ENCODE measurements at places on chromosomes 4 and X.

GRCh38 chr4:7933651-7934510 lies 5.8 kb downstream of the AFAP1 start:
- DNase-seq: no peak

DNA sequence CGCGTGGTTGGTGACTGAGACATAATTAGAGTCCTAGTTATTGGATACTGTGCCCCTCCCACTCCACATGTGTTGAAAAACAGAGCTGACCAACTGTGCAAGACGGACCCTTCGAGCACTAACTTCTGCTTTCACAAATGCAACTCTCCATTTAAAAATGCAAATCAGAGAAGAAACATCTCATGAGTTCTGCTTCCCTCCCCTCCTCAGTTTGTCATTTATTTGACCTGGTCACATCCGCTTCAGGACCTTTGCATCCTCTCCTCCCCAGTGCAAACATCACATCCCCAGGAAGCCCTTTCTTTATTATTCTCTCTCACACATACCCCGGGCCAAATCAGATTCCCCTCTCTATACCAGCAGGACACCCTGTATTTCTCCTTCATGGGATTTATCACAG lies 38.1 kb upstream of the NOCT start:
- DNase-seq: no peak

DNA sequence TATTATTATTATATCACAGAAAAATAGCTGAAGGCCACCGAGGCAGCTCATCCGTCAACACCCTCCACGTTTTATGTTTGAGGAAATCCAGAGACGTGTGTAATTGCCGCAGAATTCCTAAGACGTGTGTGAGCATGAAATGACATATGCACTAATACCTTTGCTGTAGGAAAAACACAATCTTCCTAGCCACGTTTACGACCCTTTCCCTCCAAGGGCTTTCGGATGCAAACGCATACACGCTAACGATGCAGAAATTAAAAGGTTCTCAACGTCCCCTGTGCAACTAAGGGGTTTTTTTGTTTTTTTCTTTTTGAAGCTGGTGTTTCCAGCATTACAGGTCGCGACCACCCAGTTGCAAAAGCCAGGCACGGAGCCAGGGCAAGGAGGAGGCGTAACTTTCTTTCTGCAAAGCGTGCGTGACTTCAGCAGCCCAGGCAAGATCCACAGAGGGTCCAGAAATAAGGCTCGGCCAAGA lies 33.8 kb downstream of the CRLF2 start:
- DNase-seq: no peak

GRCh38 chrX:130529531-130529930 lies 127.7 kb downstream of the RBMX2 start:
- DNase-seq: no peak

DNA sequence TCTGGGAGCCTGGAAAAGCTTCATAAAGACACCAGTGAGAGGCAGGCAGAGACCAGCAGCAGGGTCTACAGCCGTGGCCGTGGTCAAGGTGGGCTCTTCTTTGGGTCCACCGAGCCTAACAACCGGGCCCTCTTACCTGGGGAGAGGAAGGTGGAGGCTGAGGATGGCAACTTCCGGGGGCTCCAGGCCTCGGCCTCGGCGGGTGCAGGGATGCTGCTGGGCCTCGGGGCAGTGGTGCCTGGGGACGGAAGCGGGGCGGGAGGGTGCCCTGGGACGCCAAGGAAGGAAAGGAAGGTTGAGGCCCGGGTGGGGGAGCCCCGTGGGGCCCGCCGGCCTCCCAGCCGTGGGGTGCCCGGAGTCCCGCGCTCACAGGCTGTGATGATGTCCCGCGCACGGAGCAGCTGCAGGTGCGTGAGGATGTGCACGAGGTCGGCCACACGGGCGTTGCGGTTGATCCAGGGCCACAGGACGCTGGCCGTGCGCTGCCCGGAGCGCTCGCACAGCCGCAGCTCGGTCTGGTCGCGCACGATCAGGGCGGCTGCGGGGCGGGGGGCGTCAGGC lies 561 bp downstream of the IRAK1 start:
- no peak for DNase-seq

GRCh38 chrX:64792598-64793337 lies 183.5 kb downstream of the ZC4H2 start:
- DNase-seq: no peak

DNA sequence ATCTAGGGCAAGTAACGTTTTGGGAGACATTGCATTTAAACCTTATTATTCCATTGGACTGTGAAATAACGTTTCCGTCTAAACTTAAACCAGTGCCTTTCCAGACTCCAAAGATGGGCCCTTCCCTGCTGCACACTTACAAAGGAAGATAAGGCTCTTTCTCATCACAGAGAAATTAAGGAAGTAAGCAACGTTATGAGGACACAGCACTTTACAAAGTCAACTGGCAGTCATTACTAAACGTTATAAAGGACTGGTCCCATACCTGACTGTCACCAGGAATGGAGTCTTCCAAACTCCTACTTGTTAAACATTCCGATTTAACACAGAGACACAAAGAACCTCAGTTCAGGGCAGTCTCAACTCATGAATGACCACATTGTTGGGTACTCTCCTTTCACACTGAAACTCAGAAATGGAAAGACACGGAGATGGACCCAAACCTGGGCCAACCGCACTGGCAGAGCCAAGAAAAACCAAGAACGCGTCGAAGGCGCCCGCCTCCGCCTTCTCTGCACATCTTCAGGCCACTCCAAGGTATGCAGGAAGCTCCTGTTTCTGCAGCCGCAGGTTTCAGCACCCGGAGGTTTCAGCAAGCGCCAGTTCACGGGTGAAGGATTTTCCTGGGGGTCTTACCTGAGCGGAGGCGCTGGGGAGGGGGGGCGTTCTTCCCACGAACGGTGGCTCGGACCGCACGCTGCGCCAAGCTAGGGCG lies 670 bp downstream of the PAPSS1 start:
- DNase-seq: no peak

- no peak for DNase-seq
These were observed 385.8 kb downstream of the PPARGC1A start for GRCh38 chr4:23504083-23504482.

DNA sequence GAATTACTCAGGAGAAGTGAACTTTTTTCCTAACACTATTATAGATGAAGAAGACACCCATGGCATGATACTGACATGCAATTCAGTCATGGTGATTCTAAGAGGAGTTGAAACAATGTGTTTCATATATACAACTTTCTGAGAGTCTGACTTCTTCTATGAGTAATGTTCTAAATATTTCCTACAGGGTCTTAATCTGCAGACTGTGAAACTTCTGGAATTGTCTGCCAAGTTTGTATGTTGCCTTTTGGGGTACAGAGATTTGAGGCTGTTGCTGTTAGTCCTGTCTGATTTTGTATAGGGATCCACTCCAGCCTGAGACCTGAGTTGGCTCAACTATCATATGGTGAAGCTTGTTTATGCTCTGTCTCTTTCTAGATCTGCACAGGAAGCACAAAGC lies 160.6 kb upstream of the GATB start:
- DNase-seq: no peak

DNA sequence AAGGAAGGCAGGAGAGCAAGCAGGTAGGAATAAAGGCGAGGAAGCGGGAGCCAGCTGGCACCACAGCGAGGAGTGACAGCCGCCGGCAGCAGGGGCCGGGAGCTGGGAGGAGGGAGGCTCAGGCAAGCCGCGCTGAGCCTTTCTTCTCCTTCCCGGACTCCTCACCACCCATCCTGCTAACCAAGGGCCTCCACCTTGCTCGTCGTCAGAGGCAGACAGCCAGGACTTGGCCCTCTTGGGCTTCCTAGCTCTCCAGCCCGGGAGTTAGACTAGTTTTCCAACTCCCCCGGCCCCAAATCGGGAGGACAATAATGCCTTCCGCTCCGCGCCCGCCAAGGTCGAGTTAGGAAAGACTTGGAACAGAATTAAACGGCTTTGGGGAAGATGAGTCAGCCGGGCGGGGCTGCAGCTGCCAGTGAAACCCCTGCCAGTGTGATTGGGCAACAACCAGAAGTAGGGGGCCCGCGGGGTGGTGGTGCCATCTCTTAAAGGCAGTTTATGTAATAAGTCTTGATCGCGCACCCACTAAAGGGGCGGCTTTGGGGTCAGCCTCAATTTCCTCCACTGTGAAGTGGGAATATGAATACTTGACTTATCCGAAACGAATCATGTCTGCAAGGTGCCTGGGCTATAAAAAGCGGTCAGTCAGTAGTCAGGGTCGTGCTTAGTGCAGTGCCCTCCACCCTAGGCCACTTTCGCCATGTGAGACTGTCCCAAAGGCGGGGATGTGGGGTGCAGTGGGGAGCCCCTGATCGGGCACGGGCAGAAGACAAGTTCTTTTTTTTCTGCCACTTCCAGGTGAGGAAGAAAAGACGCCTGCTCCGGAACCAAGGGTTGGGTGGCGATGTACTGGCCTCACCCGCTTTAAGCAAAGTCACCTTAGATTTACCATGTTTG lies 6.7 kb upstream of the HSD17B10 start:
- DNase-seq: no peak

GRCh38 chrX:1946974-1947373 lies 332.1 kb downstream of the ASMT start:
- no peak for DNase-seq

- DNase-seq: no peak
These were observed 17.7 kb upstream of the GRIPAP1 start for GRCh38 chrX:49019599-49020249.

DNA sequence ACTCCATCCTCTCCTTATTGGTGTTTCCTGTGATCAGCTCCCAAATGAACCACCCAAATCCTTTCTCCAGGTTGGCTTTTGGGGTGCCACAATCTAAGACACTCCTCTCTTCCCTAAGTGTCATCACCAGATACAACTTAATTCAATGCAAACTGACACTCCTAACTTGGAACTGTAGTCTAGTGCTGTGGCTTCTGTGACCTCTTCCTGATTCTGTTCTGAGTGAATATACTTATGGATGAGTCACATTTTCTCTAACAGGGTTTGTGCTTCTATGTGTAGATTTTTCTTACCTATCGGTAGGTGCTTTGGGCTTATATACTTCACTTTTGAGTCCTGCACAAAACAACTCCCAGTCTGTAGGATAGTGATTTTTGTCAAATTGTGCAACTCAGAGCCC lies 141.3 kb upstream of the MAOA start:
- DNase-seq: no peak

- no peak for DNase-seq
These were observed 246.7 kb upstream of the ARSJ start for GRCh38 chr4:114226179-114226578.

GRCh38 chrX:2627272-2627867 lies 63.7 kb upstream of the CD99 start:
- DNase-seq: no peak

GRCh38 chr4:40121515-40121914 lies 64.9 kb downstream of the N4BP2 start:
- DNase-seq: no peak

DNA sequence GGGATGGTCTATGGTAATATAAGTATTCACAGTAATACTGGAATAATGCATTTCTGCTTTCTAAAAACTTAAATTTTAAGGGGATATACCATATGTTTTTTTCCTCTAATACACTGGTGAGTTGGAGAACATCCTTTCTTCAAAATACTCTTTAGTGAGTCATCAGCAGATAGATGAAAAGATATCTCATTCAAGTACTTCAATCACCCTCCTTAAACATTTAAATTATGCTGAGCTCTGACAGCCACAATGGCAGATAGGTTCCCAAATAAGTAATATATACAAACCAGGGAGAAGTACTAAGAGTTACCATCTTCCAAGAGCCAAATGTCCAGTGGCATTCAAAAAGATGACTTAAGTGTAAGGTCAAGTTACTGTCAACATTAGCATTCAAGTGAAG lies 52.2 kb downstream of the AMMECR1 start:
- no peak for DNase-seq

DNA sequence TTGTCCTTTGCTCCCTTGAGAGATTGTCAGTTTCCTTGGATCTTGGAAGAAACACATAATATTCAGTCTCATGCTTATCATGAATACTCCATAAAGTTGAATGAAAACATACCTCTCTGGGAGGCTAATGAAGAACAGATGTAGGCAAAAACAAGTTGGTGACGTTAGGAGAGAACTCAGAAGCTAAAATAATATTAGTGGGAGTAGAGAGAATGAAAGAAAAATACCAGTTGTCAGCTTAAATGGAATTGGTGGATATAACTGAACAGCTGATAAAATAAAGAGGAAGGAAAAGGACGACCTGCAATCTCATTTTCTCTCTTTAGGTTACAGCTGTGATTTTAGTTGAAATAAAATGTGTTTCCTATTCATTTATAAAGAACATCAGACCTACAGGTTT lies 124.8 kb downstream of the SNCA start:
- no peak for DNase-seq

GRCh38 chrX:19065535-19065934 lies 56.7 kb downstream of the ADGRG2 start:
- DNase-seq: no peak

GRCh38 chrX:18440835-18441234 lies 15.4 kb downstream of the CDKL5 start:
- no peak for DNase-seq

- DNase-seq: no peak
These were observed 103.0 kb upstream of the KLF3 start for GRCh38 chr4:38560768-38561558.

- DNase-seq: no peak
These were observed 74.6 kb downstream of the PABPC4L start for GRCh38 chr4:134126955-134127354.

DNA sequence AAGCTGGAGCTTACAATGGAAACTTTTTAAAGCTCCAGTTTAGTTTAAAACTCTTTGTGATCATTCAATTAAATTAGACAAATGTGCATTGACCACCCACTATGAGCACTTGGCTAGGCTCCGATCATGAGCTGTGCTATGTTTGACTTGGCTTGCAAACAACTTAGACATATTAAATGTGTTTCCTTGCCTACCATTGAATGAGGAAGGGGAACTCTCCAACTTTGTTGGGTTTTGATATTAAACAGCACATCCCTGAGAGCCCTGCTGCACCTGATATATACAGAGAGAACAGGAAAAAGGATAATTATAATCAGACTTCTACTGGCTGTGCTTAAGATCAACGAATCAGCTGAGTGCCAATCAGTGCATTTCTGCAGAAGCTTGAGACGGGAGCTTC lies 71.4 kb upstream of the ADGRL3 start:
- DNase-seq: no peak

GRCh38 chr4:15396157-15396800 lies 31.6 kb upstream of the C1QTNF7 start:
- DNase-seq: peak; percentile 17

- DNase-seq: no peak
These were observed 16.8 kb upstream of the C4orf51 start for GRCh38 chr4:145663194-145663593.

DNA sequence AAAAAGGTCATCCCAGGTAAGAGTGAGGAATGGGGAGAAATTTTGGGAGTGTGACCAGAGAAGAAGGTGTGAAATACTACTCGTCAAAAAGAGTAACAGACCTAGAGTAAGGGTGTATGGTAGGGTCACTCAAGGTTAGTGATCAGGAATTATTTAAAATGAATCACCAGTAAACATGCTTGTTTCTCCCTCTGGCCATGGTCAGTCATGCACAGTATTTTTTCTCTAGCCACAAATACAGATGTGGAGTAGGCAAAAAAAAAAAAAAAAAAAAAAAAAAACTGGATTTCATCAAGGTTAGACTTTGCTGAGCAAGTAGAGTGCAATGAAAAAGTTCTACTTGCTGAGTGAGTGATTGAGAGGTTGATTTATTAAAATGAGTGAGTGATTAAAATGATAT lies 34.2 kb upstream of the SLIT2 start:
- DNase-seq: no peak
